ENCODE measurements at places on chromosomes 2 and 18. TPM values are rescaled to one million over a fixed set of nuclear protein-coding genes. Genes with fewer than 3 reads are reported as not detected.

ADNP2 gene
- total RNA-seq: 28.2 TPM

ARHGAP28 gene
- 9.4 TPM for total RNA-seq

IMPA2 gene
- total RNA-seq: 25.4 TPM

ZC3H6 gene
- 2.7 TPM for total RNA-seq

CELF4 gene
- total RNA-seq: not detected

LAMA1 gene
- total RNA-seq: 48.1 TPM

AGAP1 gene
- 16.2 TPM for total RNA-seq

THSD7B gene
- not detected for total RNA-seq

GPR45 gene
- not detected for total RNA-seq

ZNF521 gene
- 41.1 TPM for total RNA-seq

G6PC2 gene
- total RNA-seq: not detected

RIT2 gene
- total RNA-seq: not detected

RSAD2 gene
- total RNA-seq: 0.37 TPM

PTH2R gene
- 0.37 TPM for total RNA-seq

DDX18 gene
- total RNA-seq: 40.1 TPM

MAL gene
- total RNA-seq: not detected

CNGA3 gene
- under 0.01 TPM for total RNA-seq

TSPYL6 gene
- not detected for total RNA-seq

TRIB2 gene
- 20.7 TPM for total RNA-seq

CPSF3 gene
- 52.2 TPM for total RNA-seq

DES gene
- 0.73 TPM for total RNA-seq

Measured in subcutaneous preadipocyte (primary cell).